ENCODE measurements at places on chromosomes 6 and 20.

- no peak for DNase-seq
These were observed 29.4 kb upstream of the BEND3 start for GRCh38 chr6:107144666-107145065.

DNA sequence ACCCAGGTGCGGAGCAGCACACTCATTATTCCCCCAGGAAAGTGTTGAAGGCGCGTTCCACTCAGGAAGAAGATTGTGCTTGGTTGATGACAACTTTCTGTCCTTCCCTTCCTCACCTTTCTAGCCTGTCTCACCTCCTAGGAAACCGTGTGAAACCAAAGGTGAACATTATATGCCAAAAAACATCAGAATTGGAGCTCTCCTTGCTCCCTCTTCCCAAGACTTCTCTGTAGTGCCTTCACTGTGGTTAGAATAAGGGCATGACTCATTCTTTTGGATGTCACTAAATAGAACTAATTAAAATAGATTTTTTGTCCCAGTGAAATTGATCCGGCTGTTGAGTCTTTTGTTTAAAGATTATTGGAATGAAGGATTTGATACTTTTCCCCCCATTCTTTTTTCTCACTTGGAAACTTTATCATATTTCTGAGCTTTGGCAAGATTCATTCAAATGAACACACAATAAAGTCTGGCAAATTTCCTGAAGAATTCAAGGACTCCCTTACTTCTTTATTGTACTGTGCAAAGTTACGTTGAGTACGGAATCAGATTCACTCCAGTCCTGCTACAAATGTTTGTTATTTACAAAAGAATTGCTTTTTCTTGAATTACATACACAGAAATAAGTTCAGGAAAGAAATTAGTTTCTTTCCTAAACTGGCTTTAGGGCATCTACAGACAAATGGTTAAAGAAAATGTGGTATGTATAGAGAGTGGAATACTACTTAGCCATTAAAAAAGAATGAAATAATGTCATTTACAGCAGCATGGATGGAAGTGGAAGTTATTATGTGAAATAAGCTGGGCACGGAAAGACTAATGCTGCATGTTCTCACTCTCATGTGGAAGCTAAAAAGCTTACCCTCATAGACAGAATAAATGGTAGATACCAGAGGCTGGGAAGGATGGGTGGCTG, 142.8 kb upstream of the AKAP12 start:
- DNase-seq = no peak

DNA sequence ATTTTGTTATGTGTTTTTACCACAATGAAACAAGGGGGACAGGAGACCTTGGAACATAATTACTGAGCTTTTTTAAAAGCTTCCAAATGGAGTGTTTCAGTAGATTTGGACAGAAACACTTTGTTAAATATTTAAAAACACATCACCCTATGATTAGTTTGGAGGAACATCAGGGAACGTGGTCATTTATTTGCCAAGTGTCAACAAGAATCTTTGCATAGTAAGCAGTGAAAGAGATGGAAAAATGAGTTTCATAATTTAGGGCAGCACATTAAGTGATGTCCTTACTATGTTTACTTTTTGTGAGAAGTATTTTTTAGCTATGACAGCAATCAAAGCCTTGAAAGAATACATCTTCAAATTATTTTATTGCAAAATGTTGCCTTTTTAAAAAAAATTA, 82.6 kb downstream of the PROKR2 start:
- DNase-seq = no peak

- DNase-seq = no peak
These were observed 29.6 kb downstream of the PCNA start for GRCh38 chr20:5090191-5090590.

- no peak for DNase-seq
These were observed 532 bp upstream of the SLC35F1 start for GRCh38 chr6:117906507-117906957.
